ENCODE measurements at places on chromosomes 2 and 18.

- DNase-seq: no peak
Measured at GRCh38 chr2:191862156-191862775, 15.4 kb upstream of the CAVIN2 start.

- no peak for DNase-seq
Measured at GRCh38 chr2:9618410-9618809, 12.4 kb downstream of the YWHAQ start.

DNA sequence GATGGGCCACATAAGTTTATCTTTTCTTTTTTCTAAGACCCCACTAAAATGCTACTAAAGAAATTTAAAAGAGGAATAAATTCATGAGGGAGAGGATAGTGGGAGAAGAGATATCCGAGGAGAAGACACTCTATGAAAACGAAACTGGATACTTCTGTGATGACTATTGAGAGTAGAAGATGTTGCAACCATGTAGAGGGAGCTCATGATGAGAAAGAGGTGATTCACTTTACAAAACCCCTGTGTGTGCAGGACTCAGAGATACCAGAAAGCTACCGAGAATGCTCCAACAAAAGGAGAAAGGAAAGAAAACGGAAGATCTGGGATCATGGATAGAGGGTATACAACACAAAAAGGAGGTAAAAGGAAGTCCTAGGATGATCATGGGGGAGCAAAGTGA is 34.9 kb downstream of the SLC38A11 start:
- DNase-seq: no peak

DNA sequence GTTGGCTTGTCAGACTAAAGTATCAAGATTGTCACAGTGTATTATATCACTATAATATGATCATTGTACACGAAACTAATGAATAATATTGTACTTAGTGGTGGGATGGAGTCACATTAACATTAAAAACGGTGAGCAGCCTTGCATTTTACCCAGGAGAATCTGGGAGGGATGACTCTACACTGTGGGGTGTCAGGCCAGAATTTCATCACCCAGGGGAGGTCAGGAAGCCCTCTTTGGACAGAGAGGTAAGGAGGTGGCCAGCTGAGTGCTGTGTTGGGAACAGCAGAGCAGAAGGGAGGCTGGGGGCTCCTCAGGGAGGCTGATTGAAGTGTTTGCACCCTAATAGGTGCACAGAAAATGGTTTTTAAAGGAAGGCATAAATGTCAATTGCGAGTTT is 33.0 kb downstream of the CDCA7 start:
- DNase-seq: no peak

GRCh38 chr2:254241-254640 is 9.6 kb downstream of the SH3YL1 start:
- DNase-seq: no peak

- no peak for DNase-seq
Measured at GRCh38 chr2:132438691-132439090, 22.1 kb downstream of the GPR39 start.

DNA sequence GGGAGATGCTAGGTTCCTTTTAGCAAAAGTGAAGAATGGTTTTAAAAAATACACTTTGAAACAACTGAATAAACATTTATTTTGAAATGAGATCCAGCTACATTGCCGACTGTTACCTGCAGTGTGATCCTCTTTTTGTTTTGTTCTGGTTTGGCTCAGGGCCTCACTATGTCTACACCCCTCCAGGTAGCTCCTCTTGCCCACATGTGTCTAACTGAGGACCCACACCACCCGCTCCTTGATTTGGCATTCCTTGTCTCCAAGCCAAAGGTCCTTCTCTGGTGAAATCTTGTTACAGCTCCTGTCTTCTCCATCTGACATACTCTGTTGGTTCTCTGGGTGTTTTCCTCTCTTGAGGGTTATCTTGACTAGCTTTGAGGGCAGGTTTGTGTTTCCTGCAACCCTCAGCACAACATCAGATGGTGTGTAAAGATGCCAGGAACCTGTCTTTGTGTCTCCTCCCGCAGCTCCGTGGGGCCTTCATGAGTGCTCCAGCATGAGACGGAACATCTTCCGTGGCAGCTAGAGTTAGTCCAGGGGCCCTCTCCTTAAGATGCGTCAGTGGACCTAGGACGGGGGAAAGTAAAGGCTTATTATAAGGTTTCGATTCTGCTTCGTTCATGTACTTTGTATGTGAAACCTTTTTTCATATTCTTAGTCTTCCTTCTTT is 32.1 kb downstream of the MAP4K4 start:
- no peak for DNase-seq

Data from stimulated activated effector memory CD8-positive, alpha-beta T cell treated with anti-CD3 and anti-CD28 coated beads, Interleukin-12 subunit alpha, Interleukin-12 subunit beta, amount 100 ng/mL, for 72 hours (primary cell).